ENCODE measurements at places on chromosomes 7 and 10.

DNA sequence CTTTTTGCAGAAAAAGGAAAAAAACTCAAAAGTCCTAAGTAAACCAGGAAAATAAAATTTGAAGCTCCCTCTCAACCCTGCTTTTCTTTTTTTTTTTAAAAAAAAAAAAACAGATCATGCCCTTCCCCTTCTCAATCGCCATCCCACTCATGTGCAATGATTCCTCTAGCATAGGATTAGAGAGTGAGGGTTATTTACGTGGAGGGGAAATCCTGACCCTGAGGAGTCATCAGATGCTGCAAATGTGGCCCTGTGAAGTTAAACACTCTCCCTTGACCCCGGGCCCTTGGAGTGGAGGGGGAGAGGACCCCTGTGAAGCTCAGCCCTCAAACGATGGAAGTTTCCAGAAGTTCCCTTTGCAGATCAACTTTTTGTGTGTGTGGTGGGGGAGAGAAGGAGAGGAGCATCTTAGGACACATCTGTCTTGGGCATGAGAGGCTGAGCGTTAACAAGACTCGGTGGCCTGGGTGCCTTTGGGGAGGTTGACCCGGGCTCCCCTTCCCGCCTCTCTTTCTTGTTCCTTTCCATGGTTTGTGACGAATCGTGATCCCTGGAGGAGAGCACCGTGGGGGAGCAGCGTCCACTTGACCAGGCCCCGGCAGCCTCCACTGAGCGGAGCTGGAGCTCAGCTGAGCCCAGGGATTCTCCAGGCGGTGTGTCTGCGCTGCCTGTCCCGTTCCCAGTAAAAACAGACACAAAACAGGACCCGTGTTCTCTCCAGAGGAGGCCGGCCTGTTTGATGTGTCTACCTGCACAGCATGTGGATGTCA, 1.5 kb upstream of the SHH start:
- DNase-seq: no peak

- DNase-seq: no peak
These were observed 13.2 kb downstream of the CPSF4 start for GRCh38 chr7:99451936-99452335.

DNA sequence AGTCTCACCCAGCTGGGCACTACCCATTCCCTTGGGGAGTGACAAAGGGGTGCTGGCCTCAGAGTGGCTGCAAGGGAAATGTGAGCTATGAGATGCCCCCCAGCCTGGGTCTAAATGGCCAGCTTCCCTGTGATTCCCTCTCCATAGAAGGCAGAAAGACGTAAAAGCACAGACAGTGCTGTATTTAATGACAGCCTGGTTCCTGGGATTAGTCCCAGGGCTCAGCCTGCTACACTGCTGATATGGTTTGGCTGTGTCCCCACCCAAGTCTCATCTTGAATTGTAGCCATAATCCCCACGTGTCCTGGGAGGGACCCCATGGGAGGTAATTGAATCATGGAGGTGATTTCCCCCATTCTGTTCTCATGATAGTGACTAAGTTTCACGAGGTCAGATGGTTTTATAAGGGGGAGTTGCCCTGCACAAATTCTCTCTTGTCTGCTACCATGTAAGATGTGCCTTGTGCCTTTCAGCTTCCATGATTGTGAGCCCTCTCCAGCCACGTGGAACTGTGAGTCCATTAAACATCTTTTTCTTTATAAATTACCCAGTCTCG, 23.9 kb upstream of the CALN1 start:
- no peak for DNase-seq

DNA sequence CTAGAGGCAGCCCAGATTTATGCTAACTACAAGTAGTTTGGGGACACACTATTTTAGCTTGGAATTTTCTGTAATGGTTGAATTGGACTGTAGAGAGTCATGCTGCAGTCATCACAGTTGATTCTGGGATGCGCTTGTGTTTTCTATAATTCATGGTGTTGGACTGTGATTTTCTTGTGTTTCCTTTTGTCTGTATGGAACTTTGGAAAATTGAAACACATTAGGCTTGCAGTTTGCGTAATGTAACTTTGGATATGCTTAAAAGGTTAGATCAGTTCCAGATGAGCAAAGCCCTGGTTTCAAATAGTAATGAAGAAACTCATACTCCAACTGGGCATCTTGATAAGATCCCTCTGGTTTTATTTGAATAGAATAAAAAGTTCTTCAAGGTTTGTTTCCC, 502.2 kb downstream of the ARL4A start:
- no peak for DNase-seq

GRCh38 chr7:22858640-22859561, 36.3 kb upstream of the TOMM7 start:
- DNase-seq: no peak

DNA sequence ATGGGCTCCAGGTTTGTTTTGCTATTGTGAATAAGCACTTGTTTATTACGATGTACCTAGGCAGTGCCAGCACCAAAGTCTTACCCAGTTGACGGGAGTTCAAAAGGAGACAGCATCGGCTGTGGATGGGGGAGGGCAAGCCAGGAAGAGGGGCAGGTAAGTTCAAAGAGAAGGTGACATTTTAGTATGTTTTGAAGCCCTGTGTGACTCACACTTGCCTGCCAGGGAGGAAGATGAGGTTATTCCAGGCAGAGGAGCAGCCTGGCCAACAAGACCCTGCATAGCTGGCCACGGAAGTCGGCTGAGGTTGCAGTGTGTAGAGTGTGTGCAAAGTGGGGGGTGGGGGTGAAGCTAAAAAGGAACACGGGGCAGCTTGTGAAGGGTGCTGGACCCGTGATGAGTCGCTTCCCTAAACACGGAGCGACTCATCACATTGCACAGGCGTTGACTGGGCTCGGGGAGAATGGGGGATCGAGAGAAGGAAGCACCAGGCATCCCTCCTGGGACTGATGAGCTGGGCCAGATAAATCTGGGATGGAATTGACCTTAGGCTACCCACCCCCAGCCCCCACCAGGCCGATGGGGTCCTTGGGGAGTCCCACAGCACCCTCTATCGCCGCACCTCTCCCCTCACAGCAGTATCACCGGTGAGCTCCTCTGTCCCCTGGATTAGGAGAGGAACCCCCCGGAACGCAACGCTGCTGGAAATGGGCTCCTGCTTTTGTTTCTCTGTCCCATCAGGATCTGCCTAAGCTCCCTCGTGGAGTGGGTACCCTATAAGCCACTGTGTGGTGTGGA, 97.9 kb upstream of the IKZF1 start:
- no peak for DNase-seq
